Motor neuron (in vitro differentiated cells): ENCODE measurements at places on chromosomes 4 and X. TPM values are rescaled to one million over a fixed set of nuclear protein-coding genes. Genes with fewer than 3 reads are reported as not detected.

The RBMX gene
- 440 and 443 TPM in 2 replicates for total RNA-seq

The GPRASP1 gene
- 21.0 and 27.0 TPM in 2 replicates for total RNA-seq

The AMER1 gene
- total RNA-seq: 8.8 and 10.7 TPM in 2 replicates

The ADGRL3 gene
- 65.4 and 67.2 TPM in 2 replicates for total RNA-seq

The IL3RA gene
- 1.1 and 1.3 TPM in 2 replicates for total RNA-seq

The PDCL2 gene
- not detected in 2 replicates for total RNA-seq

The HPSE gene
- 0.89 and 1.4 TPM in 2 replicates for total RNA-seq

The XAGE1A gene
- total RNA-seq: not detected in 2 replicates

The GAGE12F gene
- total RNA-seq: not detected in 2 replicates

The SPANXA2 gene
- total RNA-seq: not detected in 2 replicates

The STAP1 gene
- total RNA-seq: 0.37 and 0.50 TPM in 2 replicates

The NIPAL1 gene
- total RNA-seq: 3.1 and 6.9 TPM in 2 replicates

The ARL9 gene
- total RNA-seq: 0.15 and 0.43 TPM in 2 replicates

The CENPVL2 gene
- total RNA-seq: 1.1 and 1.5 TPM in 2 replicates

The NDNF gene
- total RNA-seq: 44.5 and 55.7 TPM in 2 replicates

The TRIML2 gene
- total RNA-seq: 0.90 and 1.8 TPM in 2 replicates

The CFAP299 gene
- total RNA-seq: 0.23 and 0.56 TPM in 2 replicates

The CLDN2 gene
- 0.08 and 0.32 TPM in 2 replicates for total RNA-seq

The SLC35A2 gene
- total RNA-seq: 16.4 and 19.3 TPM in 2 replicates

The ADH7 gene
- 0.09 TPM in 1 of 2 replicates, not detected in the other for total RNA-seq

The FAM241A gene
- total RNA-seq: 0.52 and 0.56 TPM in 2 replicates

The ZMAT1 gene
- 3.6 and 4.2 TPM in 2 replicates for total RNA-seq

The ENAM gene
- total RNA-seq: 0.08 and 0.27 TPM in 2 replicates

The STS gene
- total RNA-seq: 9.6 and 12.4 TPM in 2 replicates

The F9 gene
- 0.05 TPM in 1 of 2 replicates, not detected in the other for total RNA-seq

The PPP4R3C gene
- total RNA-seq: 0.09 TPM in 1 of 2 replicates, not detected in the other

The PPAT gene
- total RNA-seq: 35.6 and 36.6 TPM in 2 replicates

The CBR4 gene
- 31.5 and 34.9 TPM in 2 replicates for total RNA-seq

The SPON2 gene
- 1.8 and 2.0 TPM in 2 replicates for total RNA-seq

The CTAG1A gene
- total RNA-seq: not detected in 2 replicates

The PAK3 gene
- total RNA-seq: 27.8 and 30.9 TPM in 2 replicates

The SSX1 gene
- total RNA-seq: not detected in 2 replicates

The EVC2 gene
- 1.0 and 1.4 TPM in 2 replicates for total RNA-seq

The FABP2 gene
- total RNA-seq: 0.08 TPM in 1 of 2 replicates, not detected in the other

The ADH1A gene
- total RNA-seq: 0.20 and 0.32 TPM in 2 replicates

The TMEM150C gene
- total RNA-seq: 0.22 and 0.46 TPM in 2 replicates

The DOK7 gene
- 1.1 and 2.1 TPM in 2 replicates for total RNA-seq

The GAGE12H gene
- total RNA-seq: not detected in 2 replicates

The EPGN gene
- 0.43 TPM in 1 of 2 replicates, not detected in the other for total RNA-seq

The MMRN1 gene
- 17.1 and 17.9 TPM in 2 replicates for total RNA-seq

The SLC6A14 gene
- total RNA-seq: not detected in 2 replicates

The RIBC1 gene
- 2.6 and 2.7 TPM in 2 replicates for total RNA-seq

The USP27X gene
- total RNA-seq: 5.3 and 6.7 TPM in 2 replicates

The CLDN34 gene
- not detected in 2 replicates for total RNA-seq

The PNMA5 gene
- total RNA-seq: 0.15 TPM in 1 of 2 replicates, not detected in the other

The PRKG2 gene
- 0.31 and 0.75 TPM in 2 replicates for total RNA-seq

The OTUD4 gene
- total RNA-seq: 15.8 and 18.0 TPM in 2 replicates

The IL21 gene
- 0.21 TPM in 1 of 2 replicates, not detected in the other for total RNA-seq

The FGFBP2 gene
- total RNA-seq: 0.38 TPM in 1 of 2 replicates, not detected in the other

The FAM9C gene
- total RNA-seq: 0.11 TPM in 1 of 2 replicates, not detected in the other

The DIPK2B gene
- total RNA-seq: 0.39 TPM in 1 of 2 replicates, not detected in the other

The NRK gene
- 0.16 and 0.23 TPM in 2 replicates for total RNA-seq

The ABLIM2 gene
- total RNA-seq: 14.4 and 14.9 TPM in 2 replicates

The F8A1 gene
- 12.8 and 14.3 TPM in 2 replicates for total RNA-seq

The ANXA10 gene
- not detected in 2 replicates for total RNA-seq

The NAT8L gene
- total RNA-seq: 7.1 and 7.8 TPM in 2 replicates

The CTAG1B gene
- total RNA-seq: 0.49 TPM in 1 of 2 replicates, not detected in the other

The TLR3 gene
- 13.6 and 17.2 TPM in 2 replicates for total RNA-seq

The SSX3 gene
- 0.93 TPM in 1 of 2 replicates, not detected in the other for total RNA-seq
